ENCODE measurements at places on chromosomes 5 and 9. TPM values are rescaled to one million over a fixed set of nuclear protein-coding genes. Genes with fewer than 3 reads are reported as not detected.
A peak's percentile ranks its signal among the peaks of the same experiment; 100 is the strongest.

Gene PCDHA4
- 7.6 TPM for total RNA-seq

GRCh38 chr9:110996436-110997220 is 41.6 kb downstream of the LPAR1 start:
- no peak for DNase-seq

- no peak for DNase-seq
Measured at GRCh38 chr9:27945386-27945785, 372.1 kb upstream of the C9orf72 start.

DNA sequence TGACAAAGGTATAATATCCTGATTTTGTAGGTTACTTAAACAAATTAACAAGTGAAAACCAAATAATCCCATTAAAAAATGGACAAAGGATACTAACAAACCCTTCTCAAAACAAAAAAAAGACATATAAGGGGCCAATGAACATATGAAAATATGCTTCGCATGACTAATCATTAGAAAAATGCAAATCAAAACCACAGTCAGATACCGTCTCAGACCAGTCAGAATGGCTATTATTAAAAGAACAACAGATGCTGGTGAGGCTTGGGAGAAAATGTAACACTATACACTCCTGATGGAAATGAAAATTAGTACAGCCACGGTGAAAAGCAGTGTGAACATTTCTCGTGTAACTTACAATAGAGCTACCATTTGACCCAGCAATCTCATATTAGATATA is 1542.2 kb upstream of the CDH9 start:
- no peak for DNase-seq

Gene FAM170A
- not detected for total RNA-seq

DNA sequence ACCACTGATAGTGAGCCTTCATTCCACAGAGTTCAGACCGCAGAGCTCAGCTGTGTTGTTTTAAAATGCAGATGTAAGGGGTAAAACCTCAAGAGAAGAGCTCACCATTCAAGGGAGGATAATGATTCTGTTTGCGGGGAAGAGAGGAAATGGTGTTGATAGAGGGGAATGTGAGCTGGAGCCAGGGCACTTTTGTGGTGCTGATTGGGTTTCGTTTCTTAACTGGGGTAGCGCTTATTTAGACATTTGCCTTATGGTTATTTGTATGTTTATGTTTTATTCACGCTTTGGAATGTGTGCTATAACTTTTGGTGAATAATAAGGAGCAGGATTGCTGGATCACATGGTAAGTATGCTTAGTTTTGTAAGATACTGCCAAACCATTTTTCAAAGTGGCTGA is 42.5 kb downstream of the STXBP1 start:
- peak; percentile 51 for DNase-seq

GRCh38 chr5:140785905-140786686 is at the start of gene PCDHA1:
PCDHA1 (plus strand) TSS chr5:140786140.
- no peak for DNase-seq

- DNase-seq, result no peak
Measured at GRCh38 chr5:177526791-177527190, 10.0 kb upstream of the DDX41 start.

DNA sequence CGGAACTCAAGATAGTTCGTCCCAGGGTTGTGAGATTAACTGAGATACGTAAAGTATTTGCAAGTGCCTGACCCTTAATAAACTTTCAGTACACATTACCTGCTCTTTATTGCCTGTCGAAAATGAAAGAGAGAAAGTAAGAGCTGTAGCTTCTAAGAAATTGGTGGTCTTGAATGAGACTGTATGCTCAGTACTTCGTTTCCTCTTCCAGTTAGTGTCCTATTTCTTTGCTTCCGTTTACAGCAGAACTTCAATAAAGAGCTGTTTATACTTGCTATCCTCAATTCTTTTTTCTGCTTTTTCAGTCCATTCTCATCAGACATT is 534 bp downstream of the SRFBP1 start:
- DNase-seq, result no peak

- no peak for DNase-seq
Measured at GRCh38 chr5:160937570-160937969, 85.6 kb upstream of the ATP10B start.

Gene CER1
- total RNA-seq, result 1,033 TPM

DNA sequence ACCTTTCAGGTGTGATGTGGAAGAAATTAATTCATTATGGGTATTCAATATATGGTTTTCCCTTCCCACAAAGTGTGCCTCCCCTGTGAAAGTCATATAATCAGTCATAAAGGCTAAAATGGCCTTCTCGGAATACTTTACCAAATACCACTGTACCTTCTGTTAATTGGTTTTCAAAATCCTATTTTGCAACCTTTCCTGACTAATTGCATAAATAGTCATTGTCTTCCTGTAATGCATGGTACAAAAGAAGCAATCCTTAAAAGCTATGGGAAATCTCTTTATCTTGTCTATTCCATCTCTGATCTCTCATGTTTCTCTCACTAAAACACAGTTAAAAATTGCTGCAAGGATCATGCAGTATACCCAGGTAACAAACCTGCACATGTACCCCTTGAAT is 44.3 kb upstream of the UGCG start:
- no peak for DNase-seq
